ENCODE measurements at places on chromosomes 13 and 19.
A peak's percentile ranks its signal among the peaks of the same experiment; 100 is the strongest.

- no peaks in the 10 kb centered on the region for H3K4me1 ChIP-seq
- DNase-seq = no peak
- no peak overlapping the region for H3K4me3 ChIP-seq
- no peaks in the 10 kb centered on the region for H3K36me3 ChIP-seq
- no peaks in the 10 kb centered on the region for H3K27me3 ChIP-seq
Observed at GRCh38 chr13:47216176-47216822, 319.4 kb upstream of the HTR2A start.

GRCh38 chr13:42836930-42837690, 55.7 kb downstream of the FAM216B start:
- H3K4me1 ChIP-seq = peaks cover 3% of the 10 kb centered on the region
- no peak overlapping the region for H3K27ac ChIP-seq
- H3K27me3 ChIP-seq = peaks cover 14% of the 10 kb centered on the region
- no peaks in the 10 kb centered on the region for H3K36me3 ChIP-seq

GRCh38 chr13:111876506-111876905, 190.4 kb upstream of the SOX1 start:
- no peaks in the 10 kb centered on the region for H3K27me3 ChIP-seq
- no peaks in the 10 kb centered on the region for H3K36me3 ChIP-seq
- H3K27ac ChIP-seq = no peak overlapping the region

DNA sequence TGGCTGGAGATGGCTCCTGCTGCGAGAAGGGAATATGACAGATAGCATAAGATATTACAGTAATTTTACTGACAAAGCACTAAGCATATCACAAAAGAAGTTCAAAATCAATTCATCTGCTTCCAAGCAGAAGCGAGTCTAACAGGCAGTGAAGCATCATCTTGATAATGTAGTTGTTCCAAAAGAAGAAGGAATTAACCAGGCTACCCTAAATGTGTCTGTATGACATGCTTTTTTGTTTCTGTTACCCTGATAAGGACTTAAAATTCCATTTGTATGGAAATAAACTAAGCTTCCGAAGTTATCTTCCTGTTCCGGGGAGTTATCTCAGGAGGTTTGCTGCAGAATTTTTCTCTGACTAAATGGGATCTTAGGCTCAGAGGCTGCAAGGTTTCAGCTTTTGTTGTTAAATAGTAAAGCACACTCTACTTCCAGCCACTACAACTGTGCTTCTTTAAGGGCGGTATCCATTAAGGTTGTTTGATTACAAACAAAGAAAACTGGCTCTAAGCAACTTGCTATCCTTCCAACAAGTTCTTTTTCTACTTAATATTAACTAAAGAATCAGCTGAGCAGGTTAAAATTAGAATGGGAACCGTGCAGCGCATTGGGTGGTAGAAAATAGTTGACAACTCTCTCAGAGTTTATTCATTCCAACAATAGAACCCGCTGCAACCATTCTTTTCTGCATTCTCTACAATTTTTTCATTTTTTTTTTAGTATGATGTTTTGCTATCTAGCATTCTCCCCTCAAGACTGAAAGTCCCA, 607.3 kb downstream of the UQCRFS1 start:
- no peak for DNase-seq
- H3K27ac ChIP-seq = no peak overlapping the region

DNA sequence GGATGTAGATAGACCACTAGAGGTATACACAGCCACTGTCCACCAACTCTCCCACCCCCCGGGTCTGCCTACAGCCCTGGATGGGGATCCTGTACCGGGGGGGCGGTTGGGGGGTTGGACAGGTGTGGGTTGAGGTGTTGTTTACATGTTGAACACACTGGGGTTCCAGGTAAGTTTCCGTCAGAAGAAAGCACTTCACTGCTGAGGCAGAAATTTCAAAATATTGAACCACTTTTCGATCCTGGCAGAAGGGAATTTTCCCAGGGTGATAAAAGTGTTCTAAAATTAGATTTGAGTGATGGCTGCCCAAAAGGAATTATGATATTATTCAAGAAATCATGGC, 6.6 kb upstream of the CEACAM16 start:
- peaks cover 10% of the 10 kb centered on the region for H3K27me3 ChIP-seq
- DNase-seq = no peak
- peak overlapping the region; percentile 43 for H3K4me3 ChIP-seq
- H3K36me3 ChIP-seq = no peaks in the 10 kb centered on the region
- H3K27ac ChIP-seq = peak overlapping the region; percentile 47
- H3K4me1 ChIP-seq = peaks cover 22% of the 10 kb centered on the region

GRCh38 chr13:65940720-65941119, 1289.4 kb downstream of the PCDH9 start:
- H3K36me3 ChIP-seq = no peaks in the 10 kb centered on the region
- H3K4me3 ChIP-seq = no peak overlapping the region
- H3K27me3 ChIP-seq = no peaks in the 10 kb centered on the region
- no peaks in the 10 kb centered on the region for H3K4me1 ChIP-seq
- DNase-seq = no peak

DNA sequence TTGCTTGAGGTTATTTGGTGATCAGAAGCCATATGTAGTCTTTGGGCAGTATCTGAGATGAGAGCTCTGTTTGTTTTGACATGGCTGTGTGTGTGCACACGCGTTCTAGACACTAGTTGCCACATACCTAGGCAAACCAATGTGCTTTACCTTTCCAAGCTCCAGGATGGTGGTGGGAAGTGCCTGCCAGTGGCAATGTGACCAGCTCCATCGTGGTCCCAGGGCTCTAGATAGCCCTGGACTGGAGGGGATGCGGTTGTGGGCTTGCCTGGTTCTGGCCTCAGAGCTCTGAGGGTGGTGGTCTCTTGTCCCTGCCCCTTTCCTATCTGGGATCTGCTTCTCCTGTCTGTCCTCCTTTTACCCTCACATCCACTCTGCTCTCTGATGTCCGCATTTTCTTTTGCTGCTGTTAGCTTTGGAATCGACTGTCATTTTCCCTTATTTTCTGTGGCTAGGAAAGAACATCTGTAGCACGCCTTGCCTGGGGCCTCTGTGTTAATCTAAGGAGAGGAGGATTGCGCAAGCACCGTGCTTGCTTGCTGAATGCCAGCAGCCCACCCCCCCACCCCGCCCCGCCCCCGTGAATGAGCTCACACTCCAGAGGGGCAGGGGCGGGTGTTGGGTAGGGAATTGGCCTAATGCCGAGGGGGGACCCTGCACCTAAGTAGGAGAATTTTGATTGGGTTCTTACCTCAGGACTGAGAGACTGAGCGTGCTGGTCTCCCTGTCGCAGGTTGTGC, 89.5 kb downstream of the ARHGEF7 start:
- H3K27ac ChIP-seq = no peak overlapping the region
- peaks cover 38% of the 10 kb centered on the region for H3K4me1 ChIP-seq
- H3K36me3 ChIP-seq = peaks cover 12% of the 10 kb centered on the region
- H3K27me3 ChIP-seq = no peaks in the 10 kb centered on the region
- DNase-seq = no peak

GRCh38 chr19:7552781-7553180, 17.3 kb downstream of the PNPLA6 start:
- DNase-seq = no peak
- no peak overlapping the region for H3K27ac ChIP-seq
- peaks cover 28% of the 10 kb centered on the region for H3K36me3 ChIP-seq
- peaks cover 3% of the 10 kb centered on the region for H3K4me1 ChIP-seq
- no peaks in the 10 kb centered on the region for H3K27me3 ChIP-seq

- H3K4me3 ChIP-seq = no peak overlapping the region
- H3K27me3 ChIP-seq = no peaks in the 10 kb centered on the region
- no peak overlapping the region for H3K27ac ChIP-seq
- no peaks in the 10 kb centered on the region for H3K36me3 ChIP-seq
- DNase-seq = no peak
- no peaks in the 10 kb centered on the region for H3K4me1 ChIP-seq
Observed at GRCh38 chr13:32881074-32881776, 135.0 kb upstream of the KL start.

- no peaks in the 10 kb centered on the region for H3K36me3 ChIP-seq
- H3K27ac ChIP-seq = no peak overlapping the region
- H3K27me3 ChIP-seq = no peaks in the 10 kb centered on the region
Observed at GRCh38 chr13:106152047-106152446, 383.4 kb downstream of the EFNB2 start.

- peak; percentile 42 for DNase-seq
- no peak overlapping the region for H3K27ac ChIP-seq
- H3K27me3 ChIP-seq = no peaks in the 10 kb centered on the region
- peaks cover 13% of the 10 kb centered on the region for H3K4me1 ChIP-seq
Observed at GRCh38 chr19:7657131-7657751, 11.6 kb upstream of the RETN start.

DNA sequence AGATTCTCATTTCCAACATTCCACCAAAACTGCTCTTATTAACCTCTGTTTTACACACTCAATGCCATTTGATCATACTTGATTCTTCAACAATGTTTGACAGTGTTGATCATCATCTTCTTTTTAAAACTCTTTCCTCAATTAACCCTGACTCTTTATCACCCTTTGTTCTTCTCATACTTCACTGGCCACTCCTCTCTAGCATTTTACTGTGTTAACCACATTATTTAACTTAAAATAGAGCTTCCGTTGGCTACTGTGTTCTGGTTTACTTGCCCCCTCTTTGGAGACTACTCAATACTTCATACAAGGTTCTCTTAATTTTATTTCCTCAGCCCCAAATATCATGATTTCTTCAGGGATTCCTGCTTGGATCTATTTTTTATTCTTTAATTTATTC, 121.1 kb upstream of the SPRY2 start:
- H3K27me3 ChIP-seq = no peaks in the 10 kb centered on the region
- no peaks in the 10 kb centered on the region for H3K36me3 ChIP-seq
- no peak for DNase-seq
- no peaks in the 10 kb centered on the region for H3K4me1 ChIP-seq
- no peak overlapping the region for H3K4me3 ChIP-seq
- H3K27ac ChIP-seq = no peak overlapping the region

GRCh38 chr19:45119582-45119981, 26.6 kb downstream of the PPP1R37 start:
- H3K4me1 ChIP-seq = peaks cover 47% of the 10 kb centered on the region
- no peak for DNase-seq
- no peaks in the 10 kb centered on the region for H3K27me3 ChIP-seq
- H3K4me3 ChIP-seq = no peak overlapping the region

DNA sequence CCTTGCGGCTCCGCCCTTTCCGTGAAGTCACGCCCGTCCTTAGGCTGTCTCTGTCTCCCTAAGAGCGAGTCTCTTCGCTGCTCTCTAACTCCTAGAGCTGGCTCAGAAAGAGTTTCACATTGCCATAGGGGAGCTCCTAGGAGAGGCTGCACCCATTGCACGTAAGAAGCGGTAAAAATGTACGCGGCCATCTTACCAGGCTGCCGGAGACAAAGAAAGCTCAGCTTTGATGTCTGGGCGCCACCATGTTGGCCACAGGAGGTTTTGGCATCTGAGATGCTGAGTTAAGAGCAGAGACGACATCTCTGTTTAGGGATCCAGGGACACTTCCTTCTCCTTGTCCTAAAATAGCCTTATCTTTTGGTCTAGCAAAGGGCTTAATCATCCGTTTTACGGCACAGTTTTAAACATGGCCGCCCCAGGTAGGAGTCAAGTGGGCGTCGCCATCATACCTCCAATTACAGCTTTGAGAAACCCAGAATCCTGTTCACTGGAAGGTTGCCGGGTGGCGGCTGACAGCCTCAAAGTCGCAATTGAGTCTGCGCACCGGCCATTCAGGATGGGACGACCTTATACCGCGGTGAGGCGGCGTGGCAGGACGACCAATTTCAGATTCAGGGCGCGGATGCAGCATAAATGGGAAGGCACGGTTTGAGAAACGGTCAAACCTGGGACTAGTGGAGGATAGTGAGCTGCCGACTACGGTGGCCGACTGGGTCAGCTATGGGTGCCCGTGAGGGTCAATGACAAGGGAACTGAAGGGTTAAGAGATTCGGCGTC, at the start of gene ZNF793:
Gene ZNF793, plus strand, starts transcription at position 553 of the 780 bp plus-strand sequence. CDS start 16,501 bp downstream, outside the sequence.
- H3K27ac ChIP-seq = no peak within 1 kb of the TSS
- no peaks in the 10 kb centered on the region for H3K27me3 ChIP-seq
- H3K4me3 ChIP-seq = no peak within 1 kb of the TSS

DNA sequence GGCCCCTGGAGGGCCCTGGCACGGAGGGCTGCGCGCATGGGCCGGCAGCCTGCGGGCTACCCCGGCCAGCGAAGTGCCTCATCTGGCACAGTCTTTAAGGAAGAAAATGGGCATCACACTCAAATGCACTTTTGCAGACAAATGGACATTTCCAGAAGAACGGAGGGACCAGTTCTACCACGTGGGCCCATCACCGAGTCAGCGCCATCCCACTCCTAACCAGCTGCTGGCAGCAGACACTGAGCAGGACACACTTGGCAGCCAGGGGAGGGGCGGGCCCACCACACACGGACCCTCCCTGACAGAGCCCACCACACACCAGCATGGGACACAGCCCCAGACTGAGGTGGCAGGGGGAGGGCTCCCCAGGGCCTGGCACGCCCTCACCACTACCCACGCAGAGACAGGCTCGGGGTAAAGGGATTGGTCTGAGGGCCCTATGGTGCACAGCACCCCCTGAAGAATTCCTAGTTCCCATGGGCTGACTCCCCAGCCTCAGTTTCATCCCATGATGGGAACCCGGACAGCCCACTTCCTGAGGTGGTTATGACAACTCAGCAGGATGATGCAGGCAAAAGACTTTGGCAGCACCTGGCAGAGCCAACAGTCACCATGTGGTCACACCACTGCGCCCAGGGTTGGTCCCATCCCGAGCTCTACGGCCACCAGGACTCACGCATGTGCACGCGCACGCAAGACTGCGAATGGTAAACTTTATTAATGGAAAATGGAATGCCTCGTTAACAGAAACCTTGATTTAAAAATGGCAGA, 18.7 kb upstream of the TINCR start:
- no peak overlapping the region for H3K27ac ChIP-seq
- no peak for DNase-seq
- no peak overlapping the region for H3K4me3 ChIP-seq
- no peaks in the 10 kb centered on the region for H3K27me3 ChIP-seq
- peaks cover 34% of the 10 kb centered on the region for H3K36me3 ChIP-seq

- H3K27ac ChIP-seq = peak overlapping the region; percentile 90
- no peaks in the 10 kb centered on the region for H3K27me3 ChIP-seq
- H3K4me1 ChIP-seq = peaks cover 40% of the 10 kb centered on the region
- peaks cover 63% of the 10 kb centered on the region for H3K36me3 ChIP-seq
- peak overlapping the region; percentile 92 for H3K4me3 ChIP-seq
- no peak for DNase-seq
Observed at GRCh38 chr19:46783670-46784069, 4.7 kb downstream of the SLC1A5 start.

DNA sequence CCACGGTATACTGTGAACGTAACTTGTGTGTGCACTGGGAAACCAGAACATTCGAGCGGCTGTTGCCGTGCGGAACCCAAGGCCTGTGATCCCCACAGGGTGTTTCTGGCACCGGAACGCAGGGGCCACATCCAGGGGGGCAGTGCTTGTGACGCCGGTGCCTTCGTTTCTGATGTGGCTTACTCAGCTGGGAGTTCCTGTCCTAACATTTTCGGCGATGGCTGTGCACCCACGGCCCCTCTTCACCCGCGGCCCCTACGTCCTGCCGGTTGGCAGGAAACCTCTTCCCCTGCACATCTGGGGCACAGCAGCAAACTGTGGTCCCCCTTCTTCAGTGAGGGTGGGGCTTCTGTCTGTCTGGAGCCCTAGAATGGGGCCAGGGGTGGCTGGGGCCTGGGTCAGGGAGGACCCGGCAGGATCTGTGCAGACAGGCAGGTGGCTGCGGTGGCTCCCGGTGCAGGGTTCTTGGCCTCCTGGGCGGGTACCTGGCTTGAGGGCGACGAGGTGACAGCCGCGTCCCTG, 26.2 kb downstream of the CSNK1G2 start:
- no peak overlapping the region for H3K4me3 ChIP-seq
- H3K36me3 ChIP-seq = peaks cover 9% of the 10 kb centered on the region
- no peak for DNase-seq
- no peaks in the 10 kb centered on the region for H3K27me3 ChIP-seq
- peak overlapping the region; percentile 7 for H3K27ac ChIP-seq

- H3K4me3 ChIP-seq = no peak overlapping the region
- H3K4me1 ChIP-seq = peaks cover 18% of the 10 kb centered on the region
- DNase-seq = no peak
- no peak overlapping the region for H3K27ac ChIP-seq
- no peaks in the 10 kb centered on the region for H3K27me3 ChIP-seq
Observed at GRCh38 chr13:20891768-20892167, 10.8 kb downstream of the XPO4 start.

Measured in T-helper 2 cell treated with Interferon-gamma antibody and Interleukin-4, amounts not matched to agents 5 μg/mL and 100 μg/mL, for 36 hours (primary cell).